ENCODE measurements at places on chromosomes 7 and 10.

DNA sequence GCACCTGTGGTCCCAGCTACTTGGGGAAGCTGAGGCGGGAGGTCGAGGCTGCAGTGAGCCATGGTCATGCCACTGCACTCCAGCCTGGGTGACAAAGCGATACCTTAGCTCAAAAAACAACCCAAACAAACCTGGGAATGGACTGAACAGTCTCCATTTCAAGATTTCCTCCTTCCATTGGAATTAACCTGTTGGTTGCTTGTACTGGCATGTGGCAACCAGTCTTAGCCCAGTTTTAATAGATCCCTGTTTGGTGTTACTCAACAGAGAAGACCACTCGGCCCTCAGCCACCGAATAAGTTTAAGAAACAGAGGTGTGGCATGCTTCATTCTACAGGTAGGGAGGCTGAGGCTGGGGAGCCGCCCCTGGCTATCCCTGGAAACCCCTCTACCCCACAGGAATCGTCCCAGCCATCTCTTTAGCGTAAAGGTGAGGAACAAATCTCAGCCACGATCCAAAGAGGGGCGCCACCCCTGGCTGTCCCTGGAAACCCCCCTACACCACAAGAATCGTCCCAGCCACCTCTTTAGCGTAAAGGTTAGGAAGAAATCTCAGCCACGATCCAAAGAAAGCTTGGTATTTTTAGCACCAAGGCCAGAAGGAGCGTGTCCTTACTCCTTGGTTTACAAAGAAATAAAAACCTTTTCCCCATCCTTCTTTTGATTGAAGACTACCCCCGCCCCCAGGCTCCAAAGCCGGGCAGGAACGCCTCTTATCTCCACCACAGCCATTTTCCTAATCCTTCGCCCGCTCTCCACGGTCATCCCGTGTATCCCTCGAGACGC, 861 bp upstream of the TSPAN14 start:
- no peak for DNase-seq

DNA sequence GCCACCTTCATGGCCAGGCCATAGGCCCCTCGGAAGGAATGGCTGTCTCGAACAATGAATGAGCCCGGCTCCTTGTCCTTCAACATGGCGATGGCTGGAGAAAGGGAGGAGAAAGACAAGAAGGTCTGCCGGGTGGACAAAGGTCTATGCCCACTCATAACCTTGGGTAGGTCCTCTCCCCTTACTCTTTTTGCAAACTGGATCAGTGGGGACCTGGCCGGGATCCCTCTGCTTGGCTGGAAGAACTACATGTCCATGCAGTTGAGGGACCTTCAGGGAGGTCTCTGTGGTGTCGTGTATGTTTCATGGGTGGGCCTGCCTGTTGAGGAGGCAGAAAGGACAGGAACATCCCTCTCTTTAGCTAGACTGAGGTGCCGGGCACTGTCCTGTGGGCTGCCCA, 284.8 kb downstream of the TNS3 start:
- no peak for DNase-seq

DNA sequence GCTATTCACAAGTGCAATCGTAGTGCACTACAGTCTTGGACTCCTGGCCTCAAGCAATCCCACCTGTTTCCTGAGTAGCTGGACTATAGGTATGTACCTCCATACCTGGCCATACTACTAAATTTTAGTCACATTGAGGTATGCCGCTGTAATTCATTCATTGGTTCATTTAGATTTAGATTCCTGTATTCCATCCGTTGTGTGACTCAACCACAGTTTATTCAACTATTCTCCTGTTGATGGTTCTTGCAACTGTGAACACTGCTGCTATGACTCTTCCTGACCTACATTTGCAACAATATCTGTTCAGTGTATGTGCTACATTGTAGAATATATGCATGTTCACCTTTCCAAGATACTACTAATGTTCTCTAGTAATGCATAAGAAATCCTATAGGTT, 8.0 kb upstream of the ZCCHC24 start:
- DNase-seq: no peak

DNA sequence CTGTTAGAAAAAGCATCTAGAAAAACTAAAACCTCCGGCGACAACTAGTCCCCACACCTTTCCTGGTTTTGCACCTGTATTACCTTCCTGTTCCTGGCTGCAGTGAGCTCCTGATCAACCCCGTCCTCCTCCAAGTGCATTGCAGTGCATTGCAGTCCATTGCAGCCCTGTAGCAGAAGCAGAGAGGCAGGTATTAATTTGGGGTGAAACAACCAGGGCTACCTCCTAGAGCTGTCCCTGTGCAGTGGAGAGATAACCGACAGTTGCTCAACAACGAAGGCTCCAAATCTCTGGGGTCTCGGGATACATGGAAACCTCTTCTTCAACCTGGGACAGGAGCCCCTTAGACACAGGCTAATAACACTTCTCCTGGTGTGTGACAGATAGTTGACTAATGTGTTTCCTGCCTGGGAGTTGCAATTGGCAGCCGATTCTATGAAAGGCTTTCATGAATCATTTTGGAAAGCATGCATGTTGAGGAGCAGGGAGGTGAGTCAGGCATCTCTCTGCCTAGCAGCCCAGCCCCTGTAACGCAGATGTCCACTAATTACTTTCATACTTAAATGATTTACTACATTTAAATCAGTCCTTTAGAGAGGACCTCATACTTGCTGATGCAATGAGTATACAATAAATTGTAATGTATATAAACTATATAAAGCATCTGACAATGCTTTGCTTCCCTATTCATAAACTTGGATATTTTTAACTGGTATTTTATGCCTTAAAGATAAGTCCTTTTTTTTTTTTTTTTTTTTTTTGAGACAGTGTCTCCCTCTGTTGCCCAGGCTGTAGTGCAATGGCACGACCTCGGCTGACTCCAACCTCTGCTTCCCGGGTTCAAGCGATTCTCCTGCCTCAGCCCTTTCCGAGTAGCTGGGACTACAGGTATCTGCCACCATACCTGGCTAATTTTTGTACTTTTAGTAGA, 59.0 kb downstream of the PRR15 start:
- no peak for DNase-seq

GRCh38 chr7:158753900-158754299, 49.3 kb upstream of the NCAPG2 start:
- DNase-seq: no peak

DNA sequence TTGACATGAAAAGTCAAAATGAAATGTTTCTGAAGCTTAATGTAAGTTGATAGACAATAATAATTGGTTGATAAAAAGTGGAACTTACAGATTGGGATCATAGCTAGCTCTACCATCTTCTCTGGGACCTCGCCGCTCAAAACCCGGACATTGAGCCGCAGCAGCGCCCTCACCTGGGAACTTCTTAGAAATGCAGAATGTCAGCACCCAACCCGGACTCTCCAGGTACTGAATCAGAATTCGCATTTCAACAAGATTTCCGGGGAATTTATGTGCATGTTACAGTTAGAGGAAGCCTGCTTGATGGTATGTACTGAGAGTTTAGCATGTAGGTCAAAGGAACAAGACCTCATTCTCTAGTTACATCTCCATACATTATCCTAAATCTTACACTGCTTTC, 36.7 kb upstream of the ABLIM1 start:
- peak; percentile 25 for DNase-seq

GRCh38 chr7:25002786-25003185, 22.8 kb upstream of the OSBPL3 start:
- DNase-seq: no peak

DNA sequence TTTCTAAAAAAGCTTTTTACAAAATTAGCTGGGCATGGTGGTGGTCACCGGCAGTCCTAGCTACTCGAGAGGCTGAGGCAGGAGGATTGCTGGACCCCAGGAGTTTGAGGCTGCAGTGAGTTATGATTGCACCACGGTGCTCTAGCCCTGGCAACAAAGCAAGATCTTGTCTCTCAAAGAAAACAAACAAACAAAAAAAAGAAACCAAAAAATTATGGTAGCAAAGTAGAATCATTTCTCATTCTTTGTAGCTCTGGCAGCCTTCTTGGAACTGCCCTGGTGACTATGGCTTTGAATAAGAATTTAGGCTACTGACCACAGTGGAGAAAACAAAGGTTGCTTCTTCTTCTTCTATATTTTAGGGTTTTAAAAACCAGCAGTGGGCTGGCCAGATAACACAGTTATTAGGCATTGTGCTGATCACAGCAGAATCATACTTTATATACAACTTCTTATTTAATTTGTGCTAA, 41.9 kb upstream of the PRKAR2B start:
- no peak for DNase-seq

DNA sequence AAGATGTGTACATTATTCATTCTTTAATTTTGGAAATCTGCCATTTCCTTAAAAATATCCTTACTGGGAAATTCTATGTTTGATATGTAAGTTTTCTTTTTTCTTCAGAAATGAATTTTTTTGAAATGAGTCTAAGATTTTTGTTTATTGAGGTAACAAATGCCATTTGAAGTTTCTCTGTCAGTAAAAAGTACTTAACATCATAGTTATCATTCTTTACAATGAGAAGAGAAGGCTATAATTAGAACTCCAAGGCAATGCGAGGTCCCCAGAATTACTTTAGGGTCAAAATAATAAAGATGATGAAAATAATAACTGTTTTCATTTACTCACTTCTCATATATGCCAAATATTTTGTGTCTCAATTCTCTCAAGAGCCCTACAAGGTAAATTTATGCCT, 37.0 kb upstream of the RHOBTB1 start:
- no peak for DNase-seq

DNA sequence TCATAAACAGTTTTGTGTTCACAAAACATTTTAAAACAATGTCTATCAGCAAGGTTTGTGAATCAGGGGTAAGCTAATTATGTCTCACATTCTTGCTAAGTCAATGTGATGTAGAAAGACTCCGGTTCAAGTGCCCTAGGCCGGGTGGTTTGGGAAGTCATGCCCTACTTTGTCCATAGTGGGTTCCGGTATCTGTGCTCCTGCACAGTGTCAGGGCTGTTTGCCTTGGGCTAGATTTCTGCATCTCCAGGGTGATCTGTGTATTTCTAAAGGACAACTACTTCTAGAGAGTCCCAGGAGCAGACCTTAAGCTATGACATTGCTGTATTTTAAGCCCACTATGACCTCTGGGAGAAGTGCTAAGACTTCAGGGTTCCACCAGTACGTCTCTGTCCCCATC, 504.1 kb downstream of the PLXNA4 start:
- no peak for DNase-seq

GRCh38 chr10:110535958-110536891, 31.3 kb upstream of the SMC3 start:
- peak; percentile 83 for DNase-seq

- no peak for DNase-seq
Measured at GRCh38 chr7:597348-598178, 77.9 kb upstream of the PDGFA start.

GRCh38 chr7:380139-380485, 90.1 kb downstream of the FOXL3 start:
- DNase-seq: no peak

- no peak for DNase-seq
Measured at GRCh38 chr10:57338823-57339558, 928.7 kb downstream of the IPMK start.

DNA sequence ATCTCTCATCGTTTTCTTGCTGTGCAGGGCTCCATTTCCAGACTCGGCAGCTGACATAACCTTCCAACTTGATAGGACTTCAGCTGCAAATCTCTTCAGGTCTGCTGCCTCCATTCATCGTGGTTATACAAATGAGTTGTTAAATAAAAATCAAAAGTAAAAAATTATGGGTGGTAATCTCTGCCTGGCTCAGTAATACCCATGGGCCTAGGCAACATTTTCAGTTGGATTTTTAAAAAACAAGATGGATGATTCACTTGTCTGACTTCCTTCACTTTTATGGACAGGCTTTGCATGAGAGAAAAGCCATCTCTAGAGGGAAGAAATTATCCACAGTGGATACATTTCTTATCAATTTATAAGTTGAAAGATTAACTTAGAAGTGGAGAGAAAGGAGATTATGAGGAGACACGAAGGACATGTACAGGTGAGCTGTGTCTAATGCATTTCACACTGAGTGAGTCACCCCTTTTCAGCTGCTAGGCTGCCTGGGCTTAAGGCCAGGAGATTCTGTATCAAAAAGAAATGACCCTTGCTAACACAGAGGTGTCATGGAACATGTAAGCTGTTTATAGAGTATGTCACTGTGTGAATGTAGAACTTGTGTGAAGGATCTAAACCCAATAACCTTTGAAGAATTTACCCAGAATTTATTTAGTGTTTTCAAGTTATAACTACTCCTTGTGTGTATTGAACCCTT, 495.1 kb downstream of the AUTS2 start:
- no peak for DNase-seq

DNA sequence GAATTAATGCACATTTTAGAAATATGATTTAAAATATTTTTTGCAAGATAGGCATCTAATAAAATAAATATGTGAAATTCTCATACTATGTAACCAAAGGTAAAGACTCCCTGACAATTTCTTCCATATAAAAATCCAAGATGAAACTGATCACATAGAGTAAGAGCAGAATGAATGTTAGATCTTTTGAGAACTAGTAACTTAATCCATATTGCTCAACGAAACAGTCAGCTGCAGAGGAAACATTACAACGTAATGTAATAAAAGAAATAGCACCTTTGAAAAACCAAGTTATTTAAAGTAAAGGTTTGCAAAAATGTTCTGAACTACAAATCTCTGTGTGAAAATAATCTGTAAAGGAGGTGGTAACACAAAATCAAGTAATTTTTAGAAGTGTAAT, 28.8 kb downstream of the HACD1 start:
- DNase-seq: no peak

GRCh38 chr10:52316001-52316400, 1.9 kb downstream of the DKK1 start:
- no peak for DNase-seq

GRCh38 chr7:143901332-143901667, 676 bp downstream of the TCAF1 start:
- DNase-seq: no peak

GRCh38 chr10:54914049-54914448, 113.0 kb upstream of the PCDH15 start:
- DNase-seq: no peak

All from activated T-cell treated with anti-CD3 and anti-CD28 coated beads, Interleukin-2, amount 50 U/mL, for 72 hours (primary cell).